Effector memory CD8-positive, alpha-beta T cell (primary cell): ENCODE measurements at places on chromosomes 5 and 9.
A peak's percentile ranks its signal among the peaks of the same experiment; 100 is the strongest.

- no peak for DNase-seq
Observed at GRCh38 chr5:5078009-5078897, 61.9 kb upstream of the ADAMTS16 start.

- no peak for DNase-seq
Observed at GRCh38 chr9:135448663-135449100, 30.9 kb upstream of the PPP1R26 start.

DNA sequence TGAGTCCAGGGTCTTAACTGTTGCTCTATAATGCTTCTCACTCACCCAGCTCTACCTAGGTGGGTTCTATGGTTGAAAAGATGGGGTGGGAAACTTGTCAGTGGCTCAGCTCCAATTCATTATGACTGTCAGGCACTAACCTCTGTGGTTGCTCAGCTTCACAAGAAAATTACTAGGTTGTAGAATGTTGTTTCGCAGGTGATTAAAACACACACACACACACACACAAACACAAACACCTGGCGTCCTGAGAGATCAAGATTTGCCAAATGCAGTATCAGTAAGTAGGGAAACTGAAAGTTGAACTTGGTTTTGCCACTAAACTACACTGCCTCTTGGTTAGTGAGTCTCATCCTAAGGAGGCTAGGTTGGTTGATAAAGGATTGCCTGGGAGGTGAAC is 2.8 kb downstream of the MCCC2 start:
- DNase-seq: no peak

DNA sequence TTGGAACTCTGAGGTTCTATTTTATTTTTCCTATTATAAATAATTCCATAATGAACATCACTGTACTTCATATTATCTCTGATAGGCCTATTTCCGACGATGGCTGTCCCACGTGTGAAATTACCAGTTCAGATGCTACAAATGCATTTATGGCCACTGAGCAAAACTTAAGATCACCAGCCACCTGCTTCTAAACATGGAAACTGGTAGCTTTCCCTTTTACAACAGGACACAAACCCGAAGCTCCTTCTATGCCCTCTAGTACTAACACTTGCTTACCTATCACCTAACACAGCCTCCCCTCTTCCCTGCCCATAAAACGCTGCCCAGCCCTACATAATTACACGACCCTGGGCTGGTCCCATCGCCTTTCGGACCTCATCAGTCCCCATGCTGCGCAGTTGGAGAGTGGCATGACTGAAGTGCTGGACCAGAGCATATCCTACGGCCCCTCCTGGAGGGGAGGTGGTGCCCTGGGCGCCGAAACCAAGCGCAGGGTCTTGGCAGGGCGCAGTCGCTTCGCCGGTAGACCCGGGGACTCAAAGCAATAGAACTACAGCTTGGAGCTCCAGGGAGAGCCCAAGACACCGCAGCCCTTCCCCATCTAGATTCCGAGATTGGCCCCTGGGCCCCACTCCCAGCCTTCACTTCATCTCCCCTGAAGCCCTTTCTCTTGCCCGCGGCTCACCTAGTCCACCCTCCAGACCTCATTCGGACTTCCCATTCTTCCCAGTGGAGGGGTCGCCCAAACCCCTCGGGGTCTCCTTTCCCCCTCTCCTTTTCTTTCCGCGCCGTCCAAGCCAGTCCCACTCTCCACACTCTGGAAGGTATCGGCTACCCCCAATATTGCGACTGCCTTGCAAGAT is 1.0 kb upstream of the SAP30L start:
- DNase-seq: no peak

DNA sequence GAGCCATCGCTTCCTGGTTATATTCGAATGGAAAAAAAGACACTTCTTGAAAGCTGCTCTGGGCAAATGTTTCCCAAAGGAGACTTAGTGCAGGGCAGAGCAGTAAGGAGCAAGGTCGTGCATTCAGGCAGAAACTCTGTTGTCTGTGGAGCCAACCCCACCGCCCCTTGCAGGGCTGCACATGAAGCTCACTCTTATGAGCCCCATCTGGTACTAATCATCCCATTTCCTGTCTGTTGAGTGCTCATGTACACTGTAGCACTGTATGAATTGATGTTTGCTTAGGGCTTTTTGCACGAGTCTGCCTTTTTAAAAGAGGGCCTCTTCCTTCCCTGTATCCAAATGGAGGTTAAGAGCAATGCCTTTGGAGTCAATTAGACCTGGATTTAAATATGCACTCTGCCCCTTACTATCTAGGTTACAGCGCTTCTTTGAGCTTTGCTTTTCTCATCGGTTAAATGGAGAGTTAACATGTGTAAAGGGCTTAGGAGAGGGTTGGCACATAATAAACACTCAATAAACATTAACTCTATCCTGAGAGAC is 25.4 kb downstream of the HMHB1 start:
- DNase-seq: no peak

DNA sequence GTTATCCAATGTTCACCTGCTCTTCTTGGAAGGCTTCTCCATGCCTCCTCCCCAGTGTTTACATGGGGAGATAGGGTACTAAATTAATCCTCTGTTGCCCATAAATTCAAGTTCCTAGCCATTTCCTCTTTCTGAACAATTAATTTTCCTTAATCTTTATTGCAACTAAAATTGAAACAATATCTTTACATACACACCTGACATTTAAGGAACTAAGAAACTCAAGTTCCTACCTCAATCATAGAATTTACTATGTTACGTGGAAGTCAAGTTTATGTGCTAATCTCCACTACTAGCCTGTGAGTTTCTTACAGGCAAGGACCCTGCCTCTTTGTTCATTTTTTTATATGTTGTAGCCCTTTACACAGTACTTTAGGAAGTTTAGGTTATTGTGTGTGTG is 10.1 kb upstream of the ADRB2 start:
- DNase-seq: no peak

GRCh38 chr9:126722922-126723806 is 81.7 kb upstream of the ZBTB43 start:
- DNase-seq: peak; percentile 63

DNA sequence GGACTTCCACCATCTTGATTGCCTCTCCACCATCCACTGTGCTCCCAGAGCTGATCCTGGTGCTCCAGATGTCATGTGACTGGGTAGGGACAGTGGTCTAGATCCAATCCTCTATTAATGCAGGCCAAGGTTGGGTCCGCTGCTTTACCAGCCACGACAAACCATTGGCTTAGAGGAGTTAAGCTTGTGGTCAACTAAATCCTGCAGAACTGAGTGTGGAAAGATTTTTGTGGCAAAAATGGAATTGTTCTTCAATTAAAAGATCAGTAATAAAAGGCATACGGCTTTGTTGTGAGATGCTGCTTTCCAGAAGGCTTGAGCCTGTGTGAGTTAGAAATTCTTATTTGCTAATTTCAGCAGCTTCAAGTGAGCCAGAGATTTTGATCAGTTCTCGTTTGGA is 30.7 kb downstream of the SLC1A3 start:
- no peak for DNase-seq

GRCh38 chr9:26033336-26033735 is 355.1 kb upstream of the TUSC1 start:
- no peak for DNase-seq

DNA sequence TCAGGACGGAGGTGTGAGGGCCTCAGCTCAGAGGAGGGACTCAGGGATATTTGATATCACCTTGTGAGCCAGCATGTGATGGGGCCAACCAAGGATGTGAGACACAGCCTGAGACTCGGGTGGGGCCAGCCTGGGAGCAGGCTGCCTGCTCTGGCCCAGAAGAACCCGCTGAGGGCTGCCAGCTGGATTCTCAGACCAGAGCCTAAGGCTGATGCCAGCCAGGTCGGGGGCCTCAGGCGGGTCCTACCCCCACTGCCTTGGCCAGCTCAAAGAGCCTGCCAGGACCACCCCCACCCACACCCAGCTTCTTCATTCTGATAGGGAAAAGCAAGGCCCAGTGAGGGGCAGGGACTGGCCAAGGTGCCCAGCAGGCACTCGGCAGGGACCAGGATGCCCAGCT is 20.3 kb upstream of the DUSP1 start:
- DNase-seq: no peak

DNA sequence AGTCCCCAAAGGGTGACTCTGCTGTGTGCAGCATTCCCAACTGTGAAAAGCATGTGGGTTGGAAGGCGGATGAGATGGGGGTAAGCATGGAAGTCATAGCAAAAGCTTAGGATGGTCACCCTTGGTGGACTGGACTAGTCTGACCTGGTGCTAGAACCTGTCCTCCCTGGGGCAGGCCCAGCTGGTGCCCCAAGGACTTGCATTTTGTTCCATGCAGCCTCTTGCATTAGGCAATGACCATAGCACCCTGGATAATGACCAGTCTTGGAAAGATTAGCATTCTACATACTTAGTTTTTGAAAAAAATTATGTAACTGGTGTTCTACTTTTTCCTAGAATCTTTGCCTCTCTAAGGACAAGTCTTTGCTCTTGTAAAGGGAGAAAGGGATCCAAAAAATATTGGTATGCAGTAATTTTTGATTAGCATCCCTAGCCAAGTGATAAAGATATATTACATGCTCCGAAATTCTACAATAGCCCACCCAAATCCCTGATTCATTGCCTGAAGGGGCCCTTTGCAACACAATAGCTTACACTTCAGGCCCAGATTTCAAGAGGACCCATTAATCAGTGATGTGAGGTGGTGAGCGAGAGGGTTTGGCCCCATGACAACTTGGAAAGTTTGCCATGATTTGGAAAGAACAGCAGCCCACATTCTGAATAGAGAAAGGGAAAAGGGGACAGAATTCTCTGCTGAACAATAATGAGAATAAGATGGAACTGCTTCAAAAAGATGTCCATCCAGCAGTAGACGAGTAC is 93.3 kb upstream of the CD180 start:
- DNase-seq: no peak

DNA sequence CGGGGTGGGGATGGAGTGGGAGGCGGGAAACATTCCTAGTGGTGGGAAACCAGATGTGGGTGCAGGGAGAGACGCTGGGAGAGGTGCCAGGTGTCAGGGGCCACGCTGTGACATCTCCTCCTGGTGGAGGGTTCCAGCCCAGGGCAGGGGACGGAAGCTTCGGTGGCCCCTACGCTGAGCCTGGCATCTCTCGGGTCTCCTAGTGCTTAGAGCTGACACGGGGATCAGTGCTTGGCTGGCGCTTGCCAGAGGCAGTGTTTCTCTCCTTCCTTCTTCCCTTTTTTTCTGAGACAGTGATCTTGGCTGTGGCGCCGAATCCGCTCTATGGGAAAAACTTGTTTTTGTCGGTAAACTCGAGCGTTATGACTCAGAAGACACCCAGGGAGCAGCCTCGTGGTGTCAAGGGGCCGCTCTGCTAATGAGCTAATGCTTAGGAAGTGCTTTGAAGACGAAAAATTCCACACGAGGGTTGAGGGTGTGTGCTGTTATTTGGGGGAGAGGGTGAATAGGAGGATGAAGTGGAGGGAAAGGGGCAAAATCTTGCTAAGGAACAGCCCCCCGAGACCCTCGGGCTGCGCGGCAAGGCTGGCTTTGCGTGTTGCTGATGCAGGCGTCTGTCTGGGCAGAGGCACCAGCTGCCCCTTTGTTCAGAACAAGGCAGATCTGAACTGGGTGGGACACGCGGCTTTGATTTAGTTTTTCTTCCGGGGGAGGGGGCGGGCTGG is 20.4 kb upstream of the IER5L start:
- DNase-seq: no peak

DNA sequence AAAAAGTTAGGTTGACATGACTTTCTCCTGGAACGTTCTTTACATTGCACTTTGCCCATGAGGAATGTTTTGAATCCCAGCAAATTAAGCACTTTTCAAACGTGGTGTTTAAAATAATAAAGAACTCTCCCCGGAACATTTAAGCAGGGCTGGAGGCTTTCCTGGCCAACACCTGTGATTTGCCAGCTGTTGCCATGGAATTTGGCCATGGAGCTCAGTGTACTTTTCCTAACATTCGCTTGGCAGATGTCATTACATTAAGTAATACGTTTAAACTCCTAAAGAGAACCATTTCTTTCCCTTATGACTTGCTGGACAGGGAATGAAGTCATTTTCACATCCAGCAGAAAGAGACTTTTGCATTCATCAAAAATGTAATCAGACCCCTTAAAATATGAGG is 146.1 kb downstream of the GAS1 start:
- no peak for DNase-seq

GRCh38 chr5:144125163-144125726 is 45.2 kb downstream of the YIPF5 start:
- DNase-seq: no peak

DNA sequence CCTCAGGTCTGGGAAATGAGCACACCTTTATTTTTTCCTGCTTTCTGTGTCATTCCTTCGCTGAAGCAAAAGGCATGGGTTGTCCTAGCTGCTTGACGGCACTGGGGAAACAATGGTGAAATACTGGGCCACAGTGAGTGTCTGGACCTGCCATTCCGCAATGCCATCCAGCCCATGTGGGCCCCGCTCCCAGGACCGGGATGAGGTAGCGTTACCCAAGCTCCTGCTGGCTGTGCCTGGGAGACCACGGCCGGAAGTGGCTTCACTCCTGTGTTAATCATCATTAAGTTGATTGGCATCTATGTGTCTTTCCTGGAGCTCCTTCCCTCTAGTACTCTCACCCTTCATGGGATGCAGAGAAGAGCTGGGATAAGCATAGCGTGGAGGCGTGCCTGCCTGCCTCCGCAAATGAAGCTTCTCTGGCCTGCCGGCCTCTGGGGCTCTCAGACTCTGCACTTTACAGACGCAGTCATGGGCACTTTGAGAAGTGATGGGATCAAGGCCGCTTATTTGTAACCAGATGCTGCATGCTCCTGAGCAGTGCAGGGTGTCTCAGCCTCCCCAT is 16.5 kb upstream of the SMIM32 start:
- DNase-seq: no peak

- DNase-seq: peak; percentile 65
Observed at GRCh38 chr9:79572608-79573411, 1.0 kb downstream of the TLE4 start.

DNA sequence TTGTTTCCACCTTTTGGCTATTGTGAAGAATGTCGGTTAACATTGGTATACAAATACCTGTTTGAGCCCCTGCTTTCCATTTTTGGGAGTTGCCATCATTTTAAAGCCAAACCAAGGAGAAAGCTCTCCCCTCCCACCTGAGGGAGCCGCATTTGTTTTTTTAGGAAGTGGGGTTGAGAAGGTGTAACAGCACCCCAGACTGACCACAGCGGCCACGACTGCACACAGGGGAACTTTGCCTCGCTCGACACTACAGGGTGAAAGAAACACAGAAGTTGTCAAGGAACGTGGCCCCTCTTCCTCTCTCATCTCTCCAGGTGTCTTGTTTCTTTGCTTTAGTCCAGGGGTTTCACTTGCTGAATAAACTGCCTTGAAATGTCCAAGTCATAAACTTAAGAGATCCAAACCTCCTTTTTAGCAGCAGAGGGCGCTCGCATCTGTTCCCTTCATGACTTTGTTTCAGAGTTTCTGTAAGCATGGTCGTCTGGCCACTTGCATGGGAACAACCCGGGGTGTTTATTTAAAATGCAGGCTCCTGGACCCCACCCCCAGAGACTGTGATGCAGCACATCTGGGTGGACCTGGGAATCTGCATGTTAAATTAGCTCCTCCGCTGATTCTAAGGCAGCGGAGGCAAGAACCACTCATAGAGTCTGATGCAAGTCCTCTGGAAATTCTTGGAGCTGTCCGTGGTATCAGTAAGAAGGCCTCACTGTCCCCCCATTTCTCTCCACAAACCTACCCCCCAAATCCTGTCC is 2.1 kb upstream of the TTLL11 start:
- DNase-seq: peak; percentile 44

- no peak for DNase-seq
Observed at GRCh38 chr5:157511651-157512644, 51.9 kb downstream of the NIPAL4 start.
